ENCODE measurements at places on chromosomes 2 and 18. TPM values are rescaled to one million over a fixed set of nuclear protein-coding genes. Genes with fewer than 3 reads are reported as not detected.

Gene NPHP1
- 1.9 TPM for total RNA-seq

DNA sequence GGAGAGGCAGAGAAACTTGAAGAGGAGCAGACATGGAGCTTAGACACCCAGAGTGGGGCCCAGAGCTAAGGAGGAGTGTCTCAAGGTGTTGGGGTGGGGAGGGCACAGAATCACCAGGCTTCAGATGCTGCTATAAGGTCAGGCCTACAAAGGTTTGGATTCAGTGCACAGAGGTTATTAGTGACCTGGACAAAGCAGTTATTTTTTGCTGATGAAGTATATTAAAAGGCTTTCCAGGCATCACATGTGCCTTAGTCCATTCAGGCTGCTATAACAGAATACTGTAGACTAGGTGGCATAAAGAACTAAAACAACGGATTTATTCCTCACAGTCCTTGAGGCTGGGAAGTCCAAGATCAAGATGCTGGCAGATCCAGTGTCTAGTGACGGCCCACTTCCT, 145.6 kb upstream of the ALPP start:
- no peak for DNase-seq

DNA sequence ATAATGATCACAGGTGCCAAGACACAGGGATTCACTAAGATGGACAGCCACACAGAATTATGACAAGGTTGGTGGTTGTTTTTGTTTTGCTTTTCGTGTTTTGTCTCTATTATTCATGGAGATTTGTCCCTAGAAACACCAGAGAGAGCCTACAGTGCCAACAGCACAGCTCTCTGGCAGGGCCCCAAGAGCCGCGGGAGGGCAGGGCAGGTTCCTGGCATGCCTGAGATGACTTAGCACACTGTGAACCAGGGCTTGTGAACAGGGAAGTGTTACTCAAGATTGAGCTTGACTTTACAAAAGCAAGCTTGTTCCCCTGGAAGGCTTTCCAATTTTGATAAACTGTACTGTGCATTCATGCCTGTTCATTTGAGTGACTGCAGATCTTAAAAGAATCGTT, 437.4 kb upstream of the SALL3 start:
- no peak for DNase-seq

GRCh38 chr2:67883316-67884087, 179.3 kb downstream of the C1D start:
- DNase-seq, result no peak

DNA sequence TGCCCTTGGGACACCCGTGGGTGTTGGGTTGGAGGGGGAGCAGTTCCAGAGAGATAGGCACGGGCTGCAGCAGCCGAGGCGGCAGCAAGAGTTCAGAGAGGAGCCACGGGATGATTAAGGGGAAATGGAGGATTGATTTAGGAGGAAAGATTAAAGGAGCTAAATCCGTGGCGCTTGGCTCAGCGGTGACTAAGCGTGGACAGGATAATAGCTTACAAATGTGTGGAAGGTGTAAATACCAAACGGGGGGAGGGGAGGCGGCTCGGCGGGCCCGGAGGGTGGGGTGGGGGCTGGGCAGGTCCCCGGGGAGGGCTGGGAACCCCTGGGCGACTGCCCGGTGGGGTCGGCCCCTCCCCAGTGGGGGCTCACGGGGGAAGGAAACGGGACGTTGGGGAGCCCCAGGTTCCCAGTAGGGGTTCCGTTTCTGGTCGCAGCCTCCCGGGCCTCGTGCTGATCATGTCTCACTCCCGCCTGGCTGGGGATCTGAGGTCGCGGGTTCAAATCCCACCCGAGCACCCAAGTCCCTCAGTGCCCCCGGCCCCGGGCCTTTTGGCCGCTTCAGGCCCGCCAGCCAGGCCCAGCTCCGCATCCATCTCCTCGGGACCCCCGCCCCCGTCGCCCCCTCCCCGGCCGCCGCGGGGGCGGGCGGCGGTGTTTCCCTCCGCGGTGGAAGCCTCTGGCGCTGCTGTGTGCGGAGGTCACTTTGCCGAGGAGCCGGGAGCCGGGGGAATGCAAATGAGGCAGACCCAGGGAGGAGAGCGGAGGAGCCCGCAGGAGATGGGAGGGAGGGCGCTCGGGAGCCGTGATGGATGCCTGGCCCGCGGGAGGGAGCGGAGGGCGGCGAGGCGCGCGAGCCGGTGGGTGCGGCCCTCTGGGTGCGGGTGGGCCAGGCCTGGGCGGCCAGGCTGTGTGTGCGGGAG, 8.1 kb downstream of the ASIC4 start:
- DNase-seq, result no peak

DNA sequence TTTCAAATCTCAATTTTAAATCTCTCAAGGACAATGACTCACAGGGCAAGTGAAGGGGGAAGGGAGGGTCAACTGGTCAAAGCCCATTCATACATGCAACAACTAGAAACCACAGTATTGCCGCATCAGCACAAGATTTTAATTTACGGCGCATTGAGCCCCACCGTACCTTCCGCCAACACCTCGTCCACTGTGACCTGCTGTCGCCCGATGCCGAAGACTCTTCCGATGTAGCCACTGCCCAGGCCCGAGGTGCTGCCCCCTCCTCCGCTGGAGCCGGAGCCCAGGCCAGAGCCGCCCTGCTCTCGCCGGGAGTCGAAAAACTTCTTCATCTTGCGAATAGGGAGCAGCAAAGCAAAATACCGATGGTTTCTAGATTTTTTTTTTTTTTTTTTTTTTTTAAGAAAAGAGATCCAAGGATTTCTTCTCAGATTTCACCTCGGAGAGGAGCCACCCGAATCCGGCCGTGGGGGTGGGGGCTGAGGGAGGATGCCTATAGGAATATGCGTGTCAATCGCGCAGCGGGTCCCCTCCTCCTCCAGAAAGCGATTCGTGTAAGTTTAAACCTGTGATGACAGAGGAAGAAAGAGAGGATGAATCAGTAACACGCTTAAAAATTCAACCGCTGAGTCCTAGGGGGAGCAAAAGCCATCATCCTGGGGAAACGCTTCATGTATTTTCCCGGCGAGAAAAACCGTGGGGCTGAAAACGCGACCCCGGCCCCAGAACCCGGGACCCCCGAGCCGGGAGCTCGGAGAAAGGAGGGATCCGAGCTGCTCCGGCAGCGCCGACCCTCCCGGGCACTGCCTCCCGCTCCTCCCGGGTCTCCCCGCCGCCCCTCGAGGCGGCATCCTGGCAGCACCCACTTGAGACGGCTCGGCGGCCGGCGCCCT, 584 bp downstream of the AAK1 start:
- peak; percentile 19 for DNase-seq

DNA sequence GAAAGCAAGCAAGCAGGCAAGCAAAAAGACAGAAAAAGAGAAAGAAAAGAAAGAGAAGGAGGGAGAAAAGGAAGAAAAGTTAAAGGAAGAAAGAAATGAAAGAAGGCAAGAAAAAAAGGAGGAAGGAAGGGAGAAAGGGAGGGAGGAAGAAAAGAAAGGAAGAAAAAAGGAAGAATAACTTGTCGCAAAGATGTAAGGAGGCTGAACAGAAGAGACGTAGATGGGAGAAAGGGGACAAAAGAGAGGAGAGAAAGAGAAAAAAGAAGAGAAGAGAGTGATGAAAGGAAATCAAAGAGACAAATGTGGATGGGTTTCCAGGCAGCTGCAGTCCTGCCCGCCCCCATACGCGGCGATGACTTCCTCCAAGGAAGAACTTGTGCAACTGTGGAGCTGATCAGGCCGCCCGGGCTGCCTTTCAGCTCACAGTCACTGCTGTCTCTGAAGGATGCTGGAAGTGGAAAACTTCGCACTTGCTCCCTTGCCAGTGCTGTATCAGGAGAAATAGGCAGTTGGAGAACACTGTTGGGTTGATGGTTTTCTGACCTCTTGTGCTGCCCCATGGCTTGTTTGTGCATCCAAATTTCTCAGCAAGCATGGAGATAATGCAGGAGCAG, 52.9 kb downstream of the TRIB2 start:
- DNase-seq, result no peak

Gene KIAA2012
- total RNA-seq, result not detected

- DNase-seq, result no peak
Measured at GRCh38 chr2:234308073-234308812, 188.6 kb downstream of the ARL4C start.
